Activated CD8-positive, alpha-beta memory T cell treated with anti-CD3 and anti-CD28 coated beads for 1 hour (primary cell): ENCODE measurements at places on chromosomes 2 and 18.

- no peak for DNase-seq
Measured at GRCh38 chr2:227322530-227323205, 2.4 kb upstream of the MFF start.

DNA sequence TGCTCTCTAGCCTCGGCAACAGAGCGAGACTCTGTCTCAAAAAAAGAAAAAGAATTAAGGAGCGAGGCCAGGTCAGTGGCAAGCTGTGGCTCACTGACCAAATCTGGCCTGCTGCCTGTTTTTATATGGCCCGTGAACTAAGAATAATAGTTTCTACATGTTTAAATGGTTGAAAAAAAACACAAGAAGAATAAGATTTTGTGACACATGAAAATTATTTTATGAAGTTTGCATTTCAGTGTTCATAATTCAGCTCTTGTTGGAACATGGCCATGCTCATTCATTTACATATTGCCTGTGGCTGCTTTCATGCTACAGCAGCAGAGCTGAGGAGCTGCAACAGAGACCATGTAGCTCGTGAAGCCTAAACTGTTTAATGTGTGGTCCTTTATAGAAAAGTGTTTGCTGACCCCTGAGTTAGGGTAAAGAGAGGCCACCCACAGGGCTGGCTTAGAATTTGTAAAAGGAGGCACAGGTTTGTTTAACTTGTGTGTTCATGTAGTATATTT lies 59.5 kb downstream of the MFSD6 start:
- no peak for DNase-seq

DNA sequence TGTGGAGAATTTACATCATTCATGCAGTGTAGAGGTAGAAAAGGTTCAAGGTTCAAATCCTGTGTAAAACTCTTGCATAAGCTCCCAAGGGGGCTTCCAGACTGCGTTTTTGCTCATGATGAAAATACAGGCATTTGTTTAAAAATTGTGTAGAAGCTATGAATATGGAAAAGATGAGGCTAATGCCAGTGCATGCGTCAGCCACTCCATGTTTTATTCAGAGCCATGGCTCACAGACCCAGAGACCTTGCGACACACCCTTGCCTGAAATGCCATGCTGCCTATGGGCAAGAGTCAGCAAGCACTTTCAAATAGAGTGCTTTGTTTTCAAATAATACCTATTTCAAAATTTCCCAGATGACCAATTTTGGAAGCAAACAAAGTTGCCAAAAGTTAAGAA lies 262.3 kb downstream of the TRIB2 start:
- no peak for DNase-seq

DNA sequence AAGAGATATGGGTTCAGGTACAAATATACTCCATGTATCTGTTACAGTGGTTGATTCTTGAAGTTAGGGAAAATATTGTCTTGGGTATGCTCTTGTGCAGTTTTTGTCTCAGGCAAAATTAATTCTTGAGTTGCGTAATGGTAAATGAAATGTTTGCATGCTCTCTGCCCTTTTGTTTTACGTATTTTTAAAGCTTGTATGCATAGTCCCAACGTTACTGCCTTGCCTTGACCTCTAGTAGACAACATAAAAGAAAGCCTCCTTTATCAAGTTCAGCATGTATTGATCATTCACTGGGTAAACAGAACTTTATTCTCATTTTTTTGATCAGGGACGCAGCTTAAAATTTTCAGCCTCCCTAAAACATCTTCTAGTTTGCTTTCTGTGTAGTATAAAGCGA lies 283.1 kb downstream of the THSD7B start:
- DNase-seq: no peak

GRCh38 chr2:96934831-96935540 lies 51.4 kb downstream of the FAM178B start:
- no peak for DNase-seq

- DNase-seq: no peak
Measured at GRCh38 chr2:12066986-12067385, 320.6 kb downstream of the LPIN1 start.

GRCh38 chr2:230060672-230061293 lies 7.9 kb downstream of the SLC16A14 start:
- DNase-seq: no peak

GRCh38 chr2:1614564-1614963 lies 129.8 kb downstream of the PXDN start:
- no peak for DNase-seq

DNA sequence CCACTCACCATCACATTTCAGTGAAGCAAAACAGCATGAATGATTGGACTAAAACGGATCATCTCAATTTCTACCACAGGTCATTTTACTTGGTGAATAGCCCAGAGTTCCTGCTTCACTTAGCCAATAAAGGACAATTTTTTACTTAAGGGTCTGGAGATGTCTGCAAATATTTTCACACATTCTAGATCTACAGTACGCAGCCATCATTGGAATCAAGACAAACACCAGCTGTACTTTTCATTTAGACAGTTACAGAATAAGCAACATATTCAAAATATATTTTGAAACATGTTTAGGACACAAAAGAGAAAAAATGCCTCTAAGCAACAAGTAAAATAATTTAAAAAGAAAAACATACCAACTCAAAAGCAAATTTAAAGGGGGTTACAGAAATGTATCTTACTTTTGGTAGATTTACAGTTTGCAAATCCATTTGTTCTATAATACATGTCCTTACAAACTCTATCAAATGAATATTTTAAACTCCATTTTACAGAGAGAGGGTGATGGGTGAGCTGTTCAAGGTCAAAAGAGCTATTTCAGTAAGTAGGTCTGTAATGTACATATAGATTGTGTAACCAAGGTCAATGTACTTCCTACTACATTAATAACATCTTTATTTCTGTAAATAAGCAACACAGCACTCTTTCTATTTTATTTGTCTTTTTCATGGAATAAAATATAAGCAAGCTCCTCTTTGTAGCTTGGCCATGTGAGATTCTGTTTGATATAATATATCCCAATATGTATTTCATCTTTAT lies 13.4 kb downstream of the PPP1R1C start:
- DNase-seq: no peak

DNA sequence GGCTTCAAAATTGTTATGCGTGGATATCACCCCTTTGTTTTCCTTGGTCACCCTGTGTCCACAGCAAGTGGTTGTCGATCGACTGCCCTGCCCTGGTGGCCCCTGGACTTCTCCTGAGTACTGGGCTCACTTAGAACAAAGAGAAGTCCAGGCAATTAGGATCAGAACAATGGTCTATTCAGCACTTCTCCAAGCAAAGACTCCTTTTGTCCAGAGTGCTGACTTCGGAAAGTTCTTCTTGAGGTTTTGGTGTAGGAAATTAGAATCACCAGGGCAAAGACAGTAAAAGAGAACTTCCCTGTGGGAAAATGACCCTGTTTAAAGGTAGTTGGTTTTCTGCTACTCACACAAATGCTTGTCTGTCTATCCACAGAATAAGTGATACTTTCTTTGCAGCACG lies 173.9 kb downstream of the FHOD3 start:
- no peak for DNase-seq

DNA sequence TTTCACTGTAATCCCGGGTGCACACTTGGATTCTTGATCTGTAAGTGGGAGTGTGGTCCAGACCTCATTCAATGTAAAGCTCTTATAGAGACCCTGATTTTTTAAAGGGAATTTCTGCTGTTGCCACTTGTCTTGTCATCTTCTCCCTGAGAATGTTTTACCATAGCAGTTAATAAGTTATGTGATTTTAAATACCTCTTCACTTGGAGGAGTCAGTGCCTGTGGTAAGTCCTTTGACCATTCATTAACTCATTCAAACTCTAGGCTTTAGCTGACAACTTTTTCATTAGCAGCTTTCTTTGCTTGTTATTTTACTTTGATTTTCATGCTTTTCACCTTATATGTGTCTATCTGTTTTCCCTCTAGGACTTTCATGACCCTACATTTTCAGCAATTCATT lies 51.3 kb downstream of the FMNL2 start:
- DNase-seq: no peak

DNA sequence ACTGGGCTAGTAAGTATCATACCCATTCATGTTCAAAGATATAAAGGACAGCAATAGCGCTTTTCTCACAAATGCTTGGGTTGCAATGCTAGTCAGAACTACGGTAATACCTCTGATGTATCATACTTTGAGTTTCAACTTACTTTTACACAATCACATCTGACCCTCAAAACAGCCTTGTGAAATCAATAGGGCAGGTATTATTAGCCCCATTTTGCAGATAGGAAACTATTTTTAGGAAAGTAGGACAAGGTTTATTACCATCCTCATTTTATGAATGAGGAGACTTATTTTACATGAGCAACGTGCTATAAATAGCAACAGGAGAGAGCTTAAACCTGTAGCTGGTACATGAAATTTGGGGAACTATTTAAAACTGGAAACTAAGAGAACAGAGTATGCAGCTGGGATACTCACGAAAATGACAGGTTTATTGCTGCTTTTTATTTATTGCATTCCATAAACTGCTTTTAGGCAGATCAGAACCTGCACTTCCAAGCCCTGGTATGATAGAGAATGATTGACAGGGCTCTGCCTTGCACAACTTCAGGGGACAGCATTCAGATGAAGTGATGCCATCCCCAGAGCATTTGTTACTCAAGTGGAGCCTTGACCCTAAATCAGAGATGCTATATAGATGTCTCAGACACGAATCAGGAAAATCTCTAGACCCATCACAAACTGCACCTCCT lies 42.4 kb upstream of the PPM1B start:
- DNase-seq: no peak

- DNase-seq: no peak
Measured at GRCh38 chr18:26461405-26461804, 86.9 kb downstream of the KCTD1 start.

GRCh38 chr18:59026831-59027410 lies 112.8 kb upstream of the SEC11C start:
- DNase-seq: no peak

GRCh38 chr2:72949045-72949444 lies 31.7 kb downstream of the EMX1 start:
- DNase-seq: no peak

DNA sequence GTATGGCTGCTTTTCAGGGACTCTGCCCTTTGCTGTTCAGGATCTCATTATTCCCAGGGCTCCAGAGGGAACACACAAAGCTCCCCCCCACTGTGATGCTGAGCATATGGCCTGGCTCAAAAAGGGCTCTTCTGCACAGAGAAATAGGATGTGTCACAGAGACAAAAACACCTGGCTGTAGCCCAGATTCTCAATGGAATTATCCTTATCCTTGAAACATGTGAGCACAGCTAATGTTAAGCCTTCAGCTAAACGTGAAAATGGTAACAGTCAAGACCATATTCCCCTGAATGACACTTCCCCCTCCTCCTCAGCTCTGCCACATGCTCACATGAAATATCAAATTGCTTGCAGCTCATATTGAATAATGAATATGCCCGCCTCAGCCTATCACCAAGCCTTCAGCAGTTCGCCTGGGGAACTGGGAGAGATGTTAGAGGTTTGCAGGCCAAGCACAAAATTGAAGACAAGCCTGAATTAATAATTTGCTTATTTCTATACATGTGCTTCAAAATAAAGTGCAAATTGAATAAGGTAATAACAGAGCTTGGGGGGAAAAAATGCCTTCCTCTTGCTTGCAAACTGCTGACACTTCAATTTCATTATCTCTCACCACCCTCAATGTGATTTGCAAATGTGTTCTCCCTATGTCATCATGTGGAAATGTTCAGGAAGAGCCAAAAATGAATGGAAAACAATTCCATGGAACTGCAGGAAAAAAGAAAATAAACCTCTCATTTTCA lies 181.0 kb upstream of the HNRNPA3 start:
- no peak for DNase-seq

- DNase-seq: no peak
Measured at GRCh38 chr18:52844323-52844722, 504.3 kb downstream of the DCC start.

GRCh38 chr2:45986509-45986908 lies 310.7 kb upstream of the EPAS1 start:
- DNase-seq: no peak

DNA sequence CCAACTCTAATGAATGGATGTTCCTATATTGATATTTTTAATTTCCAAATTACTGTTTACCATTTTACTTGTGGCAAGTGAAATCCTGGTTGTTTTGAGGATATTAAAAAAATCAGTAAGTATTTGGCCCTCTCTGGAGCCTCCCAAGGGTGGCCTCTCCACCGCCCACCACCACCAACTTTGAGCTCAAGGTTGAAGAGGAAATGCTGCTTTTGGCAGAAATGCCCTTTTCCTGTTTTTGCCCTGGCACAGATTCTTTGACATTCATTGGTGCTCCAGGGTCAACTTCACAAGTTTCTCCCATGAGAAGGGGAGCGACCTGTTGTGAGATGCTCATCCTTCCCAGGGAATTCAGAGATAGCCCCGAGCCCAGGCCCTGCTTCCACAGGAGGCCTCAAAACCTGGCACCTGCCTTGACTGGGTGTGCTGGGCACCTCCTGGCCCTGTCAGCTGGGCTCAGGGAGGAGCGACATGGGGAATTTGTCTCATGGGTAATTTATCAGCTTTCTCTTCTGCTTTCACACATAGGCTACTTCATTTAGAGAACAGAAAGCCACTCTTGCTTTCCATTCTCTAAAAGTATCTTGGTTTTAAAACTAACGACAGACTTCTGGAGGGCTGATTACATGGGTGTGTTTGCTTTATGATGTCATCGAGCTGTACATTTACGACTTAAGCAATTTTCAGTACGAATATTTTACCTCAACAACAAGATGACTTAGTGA lies 6.9 kb downstream of the CD8A start:
- no peak for DNase-seq

GRCh38 chr18:70758780-70759179 lies 469.9 kb downstream of the SOCS6 start:
- DNase-seq: no peak

DNA sequence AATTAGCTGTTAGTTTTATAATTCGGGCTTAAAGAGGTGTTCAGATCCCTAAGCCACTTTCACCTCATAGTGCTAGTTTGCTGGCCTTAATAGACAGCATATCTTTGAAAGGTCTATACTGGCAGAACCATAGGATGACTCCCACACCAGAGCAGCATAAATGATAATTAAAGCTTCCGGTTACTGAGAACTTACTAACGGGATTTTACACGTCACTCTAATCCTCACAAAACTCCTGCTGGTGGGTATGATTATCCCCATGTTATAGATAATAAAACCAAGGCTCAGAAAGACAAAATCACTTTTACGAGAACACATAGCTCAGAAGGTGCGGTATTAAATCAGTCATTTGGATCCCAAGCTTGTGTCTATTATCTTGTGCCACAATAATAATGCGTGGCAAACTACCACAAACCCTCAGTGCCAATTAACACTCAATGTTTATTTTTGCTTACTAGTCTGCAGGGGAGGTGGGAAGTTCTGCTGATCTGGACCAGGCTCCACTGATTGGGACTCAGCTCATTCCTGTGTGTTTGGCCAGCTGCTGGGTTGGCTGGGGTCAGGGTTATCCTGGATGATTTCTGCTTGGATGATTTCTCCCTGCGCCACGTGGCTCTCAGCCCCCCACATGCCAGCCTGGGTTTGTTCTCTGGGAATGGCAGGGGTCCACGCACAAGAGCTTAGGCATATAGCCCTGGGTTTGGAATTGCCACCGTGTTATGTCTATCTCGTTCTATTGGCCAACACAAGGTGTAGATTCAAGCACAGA lies 62.3 kb downstream of the TRIB2 start:
- DNase-seq: no peak

GRCh38 chr2:45123521-45124191 lies 114.4 kb upstream of the SIX2 start:
- DNase-seq: no peak

- no peak for DNase-seq
Measured at GRCh38 chr2:217459680-217460405, 543.0 kb downstream of the TNS1 start.
